ENCODE measurements at places on chromosomes 11 and 22. TPM values are rescaled to one million over a fixed set of nuclear protein-coding genes. Genes with fewer than 3 reads are reported as not detected.

GRCh38 chr11:122093731-122094275, 22.2 kb downstream of the BLID start:
- DNase-seq: no peak

DNA sequence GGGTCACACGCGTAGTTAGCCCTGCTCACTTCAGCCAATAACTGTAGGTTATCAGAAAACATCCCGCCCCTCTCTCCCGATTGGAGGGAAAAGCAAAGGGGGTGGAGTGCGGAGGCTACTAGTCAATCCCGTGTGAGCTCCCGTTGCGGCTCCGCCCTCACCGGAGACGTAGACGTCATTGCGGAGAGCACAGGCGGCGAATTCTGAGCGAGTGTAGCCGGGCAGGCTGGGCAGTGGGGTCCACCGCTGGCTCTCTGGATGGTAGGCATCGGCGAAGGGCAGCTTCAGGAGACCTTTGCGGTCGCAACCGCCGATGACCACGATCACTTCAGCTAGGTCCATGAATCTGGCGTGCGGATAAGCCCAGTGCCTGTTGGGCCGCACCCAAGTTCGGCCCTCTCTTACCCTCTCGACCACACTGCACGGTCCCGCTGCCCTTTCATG, 4.7 kb downstream of the KLHL35 start:
- peak; percentile 96 for DNase-seq

GRCh38 chr11:31487848-31488247, 21.6 kb downstream of the IMMP1L start:
- peak; percentile 82 for DNase-seq

KCNJ1 gene
- total RNA-seq: 0.34 TPM

GRCh38 chr11:119339589-119340334, 921 bp downstream of the C1QTNF5 start:
- peak; percentile 84 for DNase-seq

DNA sequence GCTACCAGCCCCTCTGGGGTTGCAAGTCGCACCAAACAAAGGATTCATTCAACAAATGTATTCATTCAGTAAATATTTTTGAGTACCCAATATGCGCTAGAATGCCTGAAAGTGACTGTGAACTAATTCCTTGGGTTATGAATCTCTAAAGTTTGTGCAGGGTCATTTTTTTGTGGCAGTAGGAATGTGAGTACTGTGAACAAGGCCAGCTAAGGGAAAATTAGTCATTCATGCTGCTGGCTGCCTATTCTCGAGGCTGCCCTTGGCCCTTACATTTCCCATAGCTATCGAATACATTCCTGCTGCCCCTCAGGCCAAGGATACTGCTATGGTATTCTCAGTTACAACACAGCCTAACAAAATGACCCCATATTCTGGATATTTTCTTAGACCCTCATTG, 141.6 kb downstream of the TRPC6 start:
- no peak for DNase-seq

PICK1 gene
- total RNA-seq: 18.7 TPM

HEPACAM gene
- total RNA-seq: under 0.01 TPM

GRCh38 chr11:16363706-16364105, 7.4 kb upstream of the SOX6 start:
- no peak for DNase-seq

UBASH3B gene
- 8.9 TPM for total RNA-seq

MRGPRF gene
- total RNA-seq: 0.05 TPM

- DNase-seq: no peak
These were observed 7.3 kb downstream of the ARHGAP8 start for GRCh38 chr22:44759430-44760310.

GRCh38 chr11:27512238-27512637, 5.7 kb upstream of the LIN7C start:
- no peak for DNase-seq

DNA sequence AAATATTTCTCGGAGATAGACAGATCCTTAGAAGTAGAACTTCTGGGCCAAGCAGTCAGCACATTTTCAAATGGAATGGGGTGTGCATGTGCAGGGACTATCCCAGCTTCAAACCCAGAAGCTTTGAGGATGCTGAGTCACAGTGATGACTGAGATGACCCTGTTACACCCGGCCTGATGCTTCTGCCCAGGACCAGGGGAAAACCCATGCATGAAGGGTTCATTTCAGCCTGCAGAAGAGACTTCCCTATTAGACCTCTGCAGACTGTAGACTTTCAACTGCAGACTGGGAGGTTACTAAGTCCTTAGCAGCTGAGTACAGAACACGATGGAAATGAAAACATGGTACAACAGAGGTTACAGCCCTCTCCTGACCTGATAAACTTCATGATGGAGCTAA, 3.6 kb upstream of the OR2AT4 start:
- peak; percentile 39 for DNase-seq

- DNase-seq: peak; percentile 69
These were observed 201.3 kb downstream of the TMEM135 start for GRCh38 chr11:87239001-87239400.

RIMBP3C gene
- total RNA-seq: 0.09 TPM

GRCh38 chr11:47415949-47416472, 7.6 kb downstream of the SLC39A13 start:
- DNase-seq: peak; percentile 94

OR8A1 gene
- not detected for total RNA-seq

SLC37A2 gene
- total RNA-seq: 0.70 TPM

- DNase-seq: no peak
These were observed 6.0 kb downstream of the SBF2 start for GRCh38 chr11:10287766-10288715.

GRCh38 chr11:27300974-27301373, 62.0 kb downstream of the CCDC34 start:
- DNase-seq: no peak

GLYAT gene
- total RNA-seq: under 0.01 TPM

SLC43A3 gene
- 101 TPM for total RNA-seq

NLRP14 gene
- not detected for total RNA-seq

- no peak for DNase-seq
These were observed 24.6 kb downstream of the IL18BP start for GRCh38 chr11:72023335-72023734.

GVQW3 gene
- total RNA-seq: 0.68 TPM

CCDC73 gene
- total RNA-seq: not detected

GRCh38 chr11:85123752-85124231, 503.4 kb downstream of the DLG2 start:
- no peak for DNase-seq

BAD gene
- 65.9 TPM for total RNA-seq

DNA sequence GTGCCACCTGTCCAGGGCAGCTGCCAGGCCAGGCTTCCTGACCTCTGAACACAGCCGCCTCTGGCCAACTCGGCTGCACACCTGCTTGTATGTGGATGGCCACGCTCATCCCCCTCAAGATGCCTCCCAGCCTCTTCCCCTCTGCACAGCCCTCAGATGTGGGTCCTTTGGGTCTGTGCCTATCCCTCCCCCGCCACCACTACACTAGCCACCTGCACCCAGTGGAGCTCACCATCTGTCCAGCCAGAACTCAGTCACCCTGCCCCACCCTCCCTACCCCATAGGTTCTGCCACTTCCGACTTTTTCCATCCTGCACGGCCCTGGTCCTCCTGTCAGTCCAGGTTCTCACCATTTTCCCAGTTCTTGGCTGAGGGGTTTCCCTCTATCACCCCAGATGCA, 44.6 kb downstream of the PHF21B start:
- no peak for DNase-seq

GRCh38 chr11:111308140-111308539, 9.8 kb downstream of the POU2AF3 start:
- DNase-seq: no peak

DNA sequence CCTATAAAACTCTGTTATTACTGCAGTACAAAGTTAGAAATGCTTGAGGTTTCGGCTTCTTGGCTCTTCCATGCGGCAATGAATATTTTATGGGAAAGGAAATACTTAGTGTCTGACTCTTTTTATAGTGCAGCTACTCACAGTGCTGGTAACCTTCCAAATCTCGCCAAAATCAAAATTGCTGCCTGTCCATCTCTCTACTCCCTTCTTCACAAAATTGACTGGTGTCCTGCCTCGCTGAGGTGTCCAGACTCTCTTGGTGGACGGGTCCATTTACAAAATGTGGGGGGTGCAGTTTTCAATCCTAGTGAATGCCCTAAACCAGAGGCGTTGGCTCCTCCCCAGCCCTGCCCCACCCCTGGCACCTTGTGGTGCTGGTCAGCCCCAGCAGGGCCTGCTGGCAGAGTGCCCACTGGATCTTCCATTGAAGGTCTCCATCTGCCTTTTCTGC, 73.5 kb downstream of the ZBTB16 start:
- DNase-seq: no peak

SRRD gene
- total RNA-seq: 27.7 TPM

DNA sequence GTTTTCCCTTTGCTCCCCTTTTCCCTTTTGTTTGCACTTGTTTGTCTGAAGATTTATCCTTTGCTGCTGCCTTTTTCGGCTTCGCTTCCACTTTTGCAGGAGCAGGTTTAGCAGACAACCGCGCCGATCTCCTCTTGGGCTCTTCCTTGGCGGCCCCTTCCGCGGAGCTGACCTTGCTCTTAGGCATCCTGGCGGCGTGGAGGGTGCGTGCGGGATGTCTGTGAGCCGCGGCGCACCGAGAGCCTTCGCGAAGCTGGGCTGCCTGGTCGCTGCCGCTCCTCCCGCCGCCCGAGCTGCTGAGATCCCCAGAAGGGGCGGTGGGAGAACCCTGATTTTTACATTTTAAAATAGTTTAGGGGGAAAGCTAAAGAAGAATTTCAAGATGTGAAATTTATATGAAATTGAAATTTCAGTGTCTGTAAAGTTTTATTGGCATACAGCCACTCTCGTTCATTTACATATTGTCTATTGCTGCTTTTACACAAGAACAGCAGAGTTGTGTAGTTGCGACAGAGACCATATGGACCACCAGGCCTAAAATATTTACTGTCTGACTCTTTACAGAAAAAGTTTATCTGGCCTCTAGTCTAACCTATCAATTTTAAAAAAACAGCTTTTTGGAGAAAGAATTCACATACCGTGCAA, 105.2 kb upstream of the RRM1 start:
- no peak for DNase-seq

EXPH5 gene
- under 0.01 TPM for total RNA-seq

CYB5R3 gene
- total RNA-seq: 192 TPM

MUC15 gene
- total RNA-seq: not detected

DNA sequence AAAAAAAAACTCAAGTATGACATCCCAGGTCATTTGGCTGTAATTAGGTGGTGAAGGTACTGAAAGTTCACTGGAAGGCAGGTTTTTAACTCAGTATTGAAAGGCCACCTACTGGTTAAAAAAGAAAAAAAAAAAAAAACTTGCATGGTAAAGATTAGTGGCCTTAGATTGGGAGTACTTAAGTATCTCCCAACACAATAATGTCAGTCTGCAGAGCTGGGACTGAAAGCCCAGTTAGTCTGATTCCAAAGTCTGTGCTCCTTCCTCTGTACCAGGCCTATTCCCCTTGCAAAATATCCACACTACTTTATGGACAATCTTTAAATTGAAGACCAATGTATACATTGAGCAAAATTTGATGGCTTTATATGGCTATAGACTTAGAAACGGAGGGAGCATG, 85.5 kb downstream of the NOX4 start:
- DNase-seq: peak; percentile 48

DNA sequence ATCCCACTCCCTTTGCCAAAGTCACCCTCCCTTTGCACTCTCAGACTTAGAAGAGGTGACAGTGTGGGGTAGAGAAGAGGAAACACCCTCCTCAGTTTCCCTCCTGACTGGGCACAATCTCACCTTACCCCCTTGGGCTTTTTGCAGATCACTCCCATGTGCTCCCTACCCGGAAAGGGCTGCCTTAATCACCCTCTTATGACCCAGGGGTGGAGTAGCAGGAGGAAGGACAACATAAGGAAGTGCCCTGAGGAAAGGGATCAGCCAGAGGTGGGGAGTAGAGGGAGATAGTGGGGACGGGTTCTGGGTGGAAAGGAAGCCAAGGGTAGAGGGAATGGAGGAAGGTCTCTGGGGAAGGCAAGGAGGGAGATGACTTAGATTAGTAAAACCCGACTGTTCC, 52.0 kb downstream of the NRXN2 start:
- DNase-seq: no peak

DNA sequence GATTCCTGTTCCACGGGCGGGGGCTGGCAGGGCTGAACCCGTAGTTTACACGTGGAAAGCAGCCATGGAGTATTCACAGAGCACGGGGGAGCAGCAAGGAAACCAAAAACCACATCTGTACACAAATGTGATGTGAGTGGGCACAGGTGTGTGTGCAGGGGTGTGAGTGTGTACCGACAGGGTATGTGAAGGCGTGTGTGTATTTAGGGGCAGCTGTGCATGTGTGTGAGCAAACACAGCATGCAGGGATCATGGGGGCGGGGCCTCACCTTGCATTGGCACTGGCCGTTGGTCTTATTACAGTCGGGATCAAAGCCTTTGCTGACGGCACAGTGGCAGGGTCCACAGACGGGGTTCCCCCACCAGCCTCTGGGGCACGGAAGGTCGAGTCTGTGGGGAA, 58.4 kb downstream of the TRMU start:
- no peak for DNase-seq

C11orf97 gene
- not detected for total RNA-seq

ALX4 gene
- total RNA-seq: not detected

OR52A1 gene
- not detected for total RNA-seq

GRCh38 chr11:26944866-26945664, 48.8 kb upstream of the FIBIN start:
- no peak for DNase-seq

GRCh38 chr11:76315182-76315853, 65.6 kb downstream of the THAP12 start:
- DNase-seq: no peak

SLC3A2 gene
- 77.9 TPM for total RNA-seq

OR5A1 gene
- under 0.01 TPM for total RNA-seq

GRCh38 chr11:36056160-36056751, 112.4 kb downstream of the LDLRAD3 start:
- peak; percentile 74 for DNase-seq

APOA4 gene
- total RNA-seq: not detected

GRCh38 chr11:48000432-48000831, 20.1 kb downstream of the PTPRJ start:
- DNase-seq: no peak

DNA sequence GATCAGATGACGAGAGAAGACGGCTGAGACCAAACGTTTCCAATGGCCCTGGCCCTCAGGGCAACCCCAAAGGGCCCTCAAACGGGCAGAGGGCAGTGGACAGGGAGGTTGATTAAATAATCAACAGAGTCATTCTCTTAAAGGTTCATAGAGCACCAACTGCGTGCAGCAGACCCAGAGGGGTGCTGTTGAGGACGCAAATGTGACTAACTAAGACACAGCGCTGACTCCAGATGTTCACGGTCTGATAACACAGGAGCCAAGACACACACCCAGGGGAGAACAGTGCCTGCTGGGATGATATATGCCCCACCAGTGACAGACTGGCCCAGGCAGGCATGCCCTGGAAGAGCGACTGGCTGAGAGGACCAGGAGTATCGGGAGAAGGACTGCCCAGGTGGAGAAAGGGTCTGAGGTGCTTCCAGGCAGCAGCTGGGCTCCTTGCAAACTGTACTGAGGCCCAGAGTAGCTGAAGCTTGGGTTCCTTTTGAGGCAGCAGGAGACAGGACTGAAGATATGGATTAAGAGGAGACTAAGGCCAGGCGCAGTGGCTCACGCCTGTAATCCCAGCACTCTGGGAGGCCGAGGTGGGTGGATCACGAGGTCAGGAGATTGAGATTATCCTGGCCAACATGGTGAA, 7.7 kb downstream of the VWCE start:
- no peak for DNase-seq

GRCh38 chr22:39439170-39439569, 17.6 kb upstream of the MGAT3 start:
- no peak for DNase-seq

- no peak for DNase-seq
These were observed 82.7 kb downstream of the PANX1 start for GRCh38 chr11:94211261-94211830.

ARHGAP42 gene
- total RNA-seq: 6.0 TPM

Data from dermis blood vessel endothelial cell (primary cell).